NCI-H510A (cell line): ENCODE measurements at places on chromosomes 6 and 20.

DNA sequence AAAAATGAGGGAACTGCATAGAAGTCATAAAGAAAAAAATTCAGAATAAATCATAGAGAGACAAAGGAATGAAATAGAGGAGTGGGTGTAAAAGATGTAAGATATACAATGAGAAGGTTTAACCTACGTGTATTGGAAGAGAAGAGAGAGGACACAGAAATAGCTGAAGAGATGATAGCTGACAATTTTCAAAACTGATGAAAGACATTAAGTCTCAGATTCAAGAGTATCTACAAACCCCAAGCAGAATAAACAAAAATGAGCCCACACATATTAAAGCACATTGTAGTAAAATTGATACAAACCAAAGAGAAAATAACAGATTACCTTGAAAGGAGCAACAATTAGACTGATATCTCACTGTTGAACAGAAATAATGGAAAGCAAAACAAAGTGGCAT lies 143.3 kb upstream of the PRND start:
- DNase-seq: no peak

DNA sequence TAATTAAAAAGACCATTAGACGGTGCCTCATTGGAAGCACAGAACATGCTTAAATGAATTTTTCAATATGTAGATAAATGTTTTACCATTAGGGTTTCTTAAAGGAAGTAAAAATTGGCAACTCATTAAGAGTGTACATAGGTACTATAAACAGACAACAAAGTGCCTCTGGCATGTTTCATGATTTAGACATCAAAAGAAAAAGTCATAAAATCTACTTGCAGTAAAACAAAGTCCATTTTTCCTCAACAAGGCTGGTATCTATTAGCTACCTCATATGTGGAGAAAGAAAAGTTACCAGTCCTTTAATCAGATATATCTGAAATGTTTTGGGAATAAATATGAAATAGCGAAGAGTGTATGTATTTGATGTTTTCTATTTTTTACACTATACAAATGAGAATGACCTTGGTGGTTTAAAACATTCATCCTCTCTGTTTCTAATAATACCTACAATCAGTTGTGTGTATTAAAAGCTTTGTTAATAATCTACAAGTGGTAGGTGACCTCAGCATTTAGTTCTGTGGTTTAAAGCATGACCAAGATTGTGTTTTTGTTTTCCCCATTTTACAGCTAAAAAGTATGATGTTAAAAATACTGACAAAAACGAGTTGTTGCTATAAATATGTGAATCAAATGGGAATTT lies 87.5 kb downstream of the HDGFL1 start:
- no peak for DNase-seq

- no peak for DNase-seq
Observed at GRCh38 chr6:124356276-124356810, 552.7 kb downstream of the NKAIN2 start.

GRCh38 chr6:56795466-56796195 lies 152.9 kb upstream of the DST start:
- no peak for DNase-seq

- DNase-seq: no peak
Observed at GRCh38 chr6:55866128-55866527, 9.3 kb downstream of the BMP5 start.

GRCh38 chr20:64244870-64245603 lies 10.5 kb upstream of the PCMTD2 start:
- no peak for DNase-seq

GRCh38 chr6:138205437-138206094 lies 12.7 kb downstream of the PBOV1 start:
- DNase-seq: no peak

DNA sequence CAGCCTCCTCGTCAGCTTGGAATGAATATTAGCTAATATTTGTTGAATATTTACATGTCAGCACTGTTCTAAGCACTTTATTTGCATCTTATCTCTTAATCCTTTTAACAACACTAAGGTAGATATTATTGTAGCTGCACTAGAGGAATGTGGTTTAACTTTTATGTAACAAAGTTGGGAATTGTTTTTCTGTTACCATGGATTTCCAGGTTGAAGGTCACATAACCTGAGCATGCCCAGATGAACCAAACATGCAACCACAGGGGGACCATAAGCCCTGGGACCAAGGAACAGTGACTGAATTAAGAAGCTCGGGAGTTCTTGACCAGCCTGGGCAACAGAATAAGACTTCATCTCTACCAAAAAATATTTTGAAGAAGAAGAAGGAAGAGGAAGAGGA lies 29.1 kb upstream of the YWHAB start:
- no peak for DNase-seq

DNA sequence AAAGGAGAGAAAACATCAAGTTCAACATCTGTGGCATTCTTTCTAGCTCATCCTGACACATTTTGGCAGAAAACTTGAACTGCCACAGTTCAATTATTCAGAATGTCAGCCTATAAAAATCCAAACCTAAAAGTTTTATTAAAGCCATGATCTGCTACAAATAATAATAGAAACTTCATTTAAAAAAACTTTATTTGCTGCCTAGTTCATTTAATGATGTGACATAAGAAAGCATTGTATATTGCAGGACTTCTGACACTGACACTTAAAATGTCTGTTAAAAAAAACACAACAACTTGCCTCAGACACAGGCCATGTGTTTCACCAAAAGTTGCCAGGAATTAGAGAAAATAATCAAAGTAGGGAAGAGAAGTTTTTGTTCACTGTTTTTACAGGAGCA lies 88.3 kb upstream of the HTR1E start:
- no peak for DNase-seq

GRCh38 chr6:90375681-90376439 lies 79.2 kb upstream of the BACH2 start:
- no peak for DNase-seq

GRCh38 chr20:63525971-63526370 lies 5.4 kb downstream of the PPDPF start:
- no peak for DNase-seq

DNA sequence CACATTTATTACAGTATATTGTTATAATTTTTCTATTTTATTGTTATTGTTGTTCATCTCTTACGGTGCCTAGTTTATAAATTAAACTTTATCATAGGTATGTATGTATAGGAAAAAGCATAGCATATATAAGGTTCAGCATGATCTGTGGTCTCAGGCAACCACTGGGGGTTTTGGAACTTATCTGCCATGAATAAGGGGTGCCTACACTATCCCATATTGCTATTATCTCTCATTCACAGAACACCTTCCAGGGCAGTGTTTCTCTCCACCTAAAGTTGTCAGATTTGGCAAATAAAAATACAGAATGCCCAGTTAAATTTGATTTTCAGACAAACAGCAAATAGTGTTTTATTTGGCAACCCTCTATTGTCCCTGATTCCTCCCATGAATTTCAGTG lies 35.5 kb upstream of the FAM184A start:
- no peak for DNase-seq

GRCh38 chr6:145245119-145245518 lies 490.2 kb downstream of the EPM2A start:
- DNase-seq: no peak

GRCh38 chr20:51584737-51585136 lies 42.2 kb upstream of the NFATC2 start:
- no peak for DNase-seq

- DNase-seq: no peak
Observed at GRCh38 chr6:160088784-160089533, 32.7 kb upstream of the SLC22A1 start.

- no peak for DNase-seq
Observed at GRCh38 chr6:119110601-119111548, 32.4 kb upstream of the FAM184A start.

- no peak for DNase-seq
Observed at GRCh38 chr6:47592131-47592840, 106.1 kb upstream of the ADGRF4 start.

DNA sequence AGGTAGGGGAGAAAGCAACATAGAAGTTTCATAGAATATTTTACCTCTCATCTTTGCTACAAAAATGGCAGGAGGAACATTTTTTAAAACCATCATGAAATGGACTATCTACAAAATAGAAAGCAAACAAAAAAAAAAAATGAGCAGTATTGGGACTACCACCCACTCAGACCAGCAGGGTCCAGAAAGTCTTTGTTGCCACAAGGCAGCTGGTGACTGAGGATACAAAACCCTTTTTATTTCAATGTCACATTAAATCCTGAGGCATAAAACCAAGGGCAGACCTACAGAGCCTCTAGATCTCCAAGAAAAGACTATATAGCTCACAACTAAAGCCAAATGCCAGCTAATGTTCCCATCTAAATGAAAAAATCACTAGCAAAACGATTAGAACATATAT lies 282.2 kb downstream of the PTPRK start:
- DNase-seq: no peak

DNA sequence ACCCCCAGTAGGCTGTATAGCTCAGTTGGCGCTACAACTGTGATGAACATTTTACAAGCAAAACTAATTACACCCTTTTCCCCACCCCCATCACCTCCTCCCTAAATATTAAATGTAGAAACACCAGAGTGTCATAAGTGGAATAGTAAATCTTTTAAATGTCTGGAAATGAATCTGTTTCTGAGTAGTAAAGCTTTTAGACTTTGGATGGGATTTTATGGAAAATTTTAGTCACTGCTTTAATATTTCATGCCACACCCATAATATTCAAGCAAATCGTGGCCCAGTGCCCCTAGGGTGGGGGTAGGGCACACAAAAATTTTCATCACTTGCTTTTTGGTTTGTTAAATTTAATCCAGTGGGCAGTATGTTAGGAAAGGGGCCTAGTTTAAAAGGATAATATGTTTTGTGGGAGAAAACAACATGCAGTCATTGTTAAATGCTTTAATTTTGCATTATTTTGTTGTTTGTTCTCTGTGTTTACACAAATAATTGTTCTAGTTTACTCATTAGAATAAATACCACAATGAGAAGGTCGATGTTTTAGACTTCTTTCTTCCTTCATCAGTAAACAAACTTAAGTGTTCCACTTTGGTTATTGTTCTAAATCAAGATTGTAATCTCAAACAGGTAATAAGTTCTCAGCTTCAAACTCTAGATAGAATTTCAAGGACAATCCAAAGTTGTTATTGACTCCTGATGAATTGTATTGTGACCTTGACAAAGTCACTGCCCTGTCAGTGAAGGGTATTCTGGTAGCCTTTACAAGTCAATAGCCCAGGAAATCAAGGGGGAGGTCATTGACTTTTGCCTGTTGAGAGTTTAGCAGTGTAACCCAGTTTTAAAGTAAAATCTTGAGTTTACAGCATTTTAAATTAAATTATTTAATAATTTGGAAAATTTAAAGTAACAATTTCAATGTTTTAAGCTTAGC lies 79.2 kb downstream of the CBFA2T2 start:
- no peak for DNase-seq

DNA sequence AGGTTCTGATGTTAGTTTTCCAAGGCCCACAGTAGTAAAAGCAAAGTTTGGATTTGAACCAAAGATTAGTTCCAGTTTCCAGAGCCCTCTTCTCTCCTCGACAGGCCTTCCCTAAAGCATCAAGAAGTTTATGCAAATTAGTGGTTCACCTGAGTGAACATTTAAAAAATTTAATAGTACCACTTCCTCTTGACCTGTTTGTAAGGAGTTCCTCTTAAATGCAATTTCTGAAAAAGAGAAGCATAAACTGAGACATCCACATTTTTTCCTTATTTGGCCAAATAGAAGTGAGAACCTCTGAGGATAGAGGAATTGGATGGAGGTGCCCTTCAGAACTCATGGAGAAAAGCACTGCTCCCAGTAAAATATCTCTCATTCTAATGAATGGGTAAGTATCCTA lies 1.2 kb upstream of the DSE start:
- no peak for DNase-seq

DNA sequence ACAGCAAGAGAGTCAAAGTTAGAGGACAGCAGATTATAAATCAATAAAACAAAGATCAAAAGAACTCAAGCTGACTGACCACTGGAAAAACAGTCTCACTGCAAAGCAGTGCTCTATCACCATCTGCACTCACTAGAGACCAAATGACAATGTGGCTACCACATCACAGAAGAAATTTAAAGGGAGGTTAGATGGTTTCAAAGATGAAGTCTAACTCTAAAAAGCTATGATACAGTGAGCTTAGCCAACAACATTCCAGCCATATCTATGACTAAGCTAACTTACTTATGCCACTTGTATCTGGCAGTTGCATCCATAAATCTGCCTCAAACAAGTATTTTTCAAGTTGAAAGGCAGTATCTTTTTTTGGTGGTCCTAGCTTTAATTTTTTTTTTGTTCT lies 68.6 kb downstream of the ARHGAP18 start:
- no peak for DNase-seq

- no peak for DNase-seq
Observed at GRCh38 chr20:5195655-5196054, 68.8 kb downstream of the CDS2 start.

- DNase-seq: no peak
Observed at GRCh38 chr6:345747-346385, 45.7 kb upstream of the IRF4 start.

DNA sequence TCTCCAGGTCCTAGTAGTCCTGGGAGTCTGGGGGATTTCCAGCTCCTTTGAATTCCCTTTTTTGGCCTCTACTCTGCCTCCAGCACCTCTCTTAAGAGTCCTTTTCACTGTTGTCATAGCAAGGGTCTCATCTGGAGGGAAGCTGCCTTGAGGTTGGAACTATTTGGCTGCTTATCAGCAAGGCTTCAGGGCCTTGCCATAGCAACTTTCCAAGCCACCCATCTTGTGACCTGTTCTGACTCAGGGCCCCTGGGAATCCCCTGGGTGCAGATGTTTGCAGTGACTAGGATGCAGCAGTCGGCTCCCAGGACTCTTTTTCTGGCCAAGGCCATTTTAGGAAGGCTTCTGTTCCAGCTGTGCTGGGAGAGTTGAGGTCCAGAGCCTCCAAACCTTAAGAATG lies 12.4 kb downstream of the PKIG start:
- DNase-seq: no peak

DNA sequence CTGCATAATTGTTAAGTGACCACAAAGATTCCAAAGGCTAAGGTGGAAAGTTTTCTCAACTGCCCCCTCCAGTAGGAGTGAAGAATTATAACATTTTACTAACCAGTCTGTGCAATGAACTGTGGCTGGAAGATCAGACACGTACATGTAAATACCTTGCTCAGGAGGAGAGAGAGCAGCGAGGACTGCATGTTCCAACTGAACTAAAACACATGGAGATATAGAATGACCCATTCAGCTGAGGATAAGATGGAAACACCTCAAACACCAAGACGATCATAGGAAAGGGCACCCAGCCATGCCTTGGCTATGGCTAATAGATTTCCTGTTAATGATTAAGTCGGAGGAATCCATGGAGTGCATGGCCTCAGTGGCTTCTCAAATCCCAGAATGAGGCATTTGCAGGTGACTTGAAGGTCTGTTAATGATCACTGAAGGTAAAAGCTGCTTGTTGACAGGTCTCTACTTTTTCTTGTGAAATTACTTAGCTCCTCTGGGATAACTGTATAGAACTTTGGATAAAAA lies 875.6 kb downstream of the TFAP2A start:
- DNase-seq: no peak

GRCh38 chr20:14441201-14441600 lies 103.8 kb upstream of the FLRT3 start:
- no peak for DNase-seq

GRCh38 chr20:43360016-43360415 lies 97.7 kb upstream of the SRSF6 start:
- DNase-seq: no peak

- DNase-seq: no peak
Observed at GRCh38 chr6:158191761-158192160, 23.6 kb downstream of the GTF2H5 start.

- no peak for DNase-seq
Observed at GRCh38 chr20:12416281-12416680, 498.6 kb downstream of the BTBD3 start.

- DNase-seq: no peak
Observed at GRCh38 chr6:169960886-169961611, 209.6 kb downstream of the ERMARD start.

- no peak for DNase-seq
Observed at GRCh38 chr20:5757949-5758348, 7.7 kb downstream of the SHLD1 start.
